ENCODE measurements at places on chromosomes 12 and 14. TPM values are rescaled to one million over a fixed set of nuclear protein-coding genes. Genes with fewer than 3 reads are reported as not detected.

The SYNDIG1L gene
- total RNA-seq, result not detected

The LRTM2 gene
- not detected for total RNA-seq

The TSPAN8 gene
- total RNA-seq, result not detected

The WSCD2 gene
- total RNA-seq, result 0.06 TPM

The SLC17A8 gene
- total RNA-seq, result not detected

The NFATC4 gene
- 28.8 TPM for total RNA-seq

The SERPINA4 gene
- total RNA-seq, result not detected

The CTSG gene
- not detected for total RNA-seq

The CDKN3 gene
- 130 TPM for total RNA-seq

The RBP5 gene
- total RNA-seq, result 0.46 TPM

The C12orf75 gene
- 103 TPM for total RNA-seq

The FAR2 gene
- total RNA-seq, result 21.9 TPM

The NKX2-1 gene
- total RNA-seq, result 4.7 TPM

The LIN7A gene
- 0.12 TPM for total RNA-seq

The AVPR1A gene
- not detected for total RNA-seq

The PDE6H gene
- total RNA-seq, result not detected

The POTEM gene
- 0.57 TPM for total RNA-seq

The GLIPR1L1 gene
- not detected for total RNA-seq

The KRT75 gene
- total RNA-seq, result 1.1 TPM

The KRT82 gene
- not detected for total RNA-seq

The OTX2 gene
- 2.5 TPM for total RNA-seq

The VDR gene
- 10.1 TPM for total RNA-seq

The PPP1R36 gene
- total RNA-seq, result 0.63 TPM

The RERG gene
- 0.40 TPM for total RNA-seq

The TAS2R30 gene
- total RNA-seq, result 0.46 TPM

The MYRFL gene
- 0.09 TPM for total RNA-seq

The FSCB gene
- total RNA-seq, result not detected

The KLHL33 gene
- total RNA-seq, result not detected

The KRT2 gene
- total RNA-seq, result 0.40 TPM

The RPAP3 gene
- 58.5 TPM for total RNA-seq

The EPYC gene
- total RNA-seq, result not detected

The BAZ1A gene
- total RNA-seq, result 81.9 TPM

The PLEKHG7 gene
- total RNA-seq, result not detected

The ALX1 gene
- total RNA-seq, result 1.0 TPM

The GLI1 gene
- 0.57 TPM for total RNA-seq
